ENCODE measurements at places on chromosomes 16 and 17. TPM values are rescaled to one million over a fixed set of nuclear protein-coding genes. Genes with fewer than 3 reads are reported as not detected.

Gene FBXW10
- total RNA-seq: 0.32 TPM

Gene TK1
- total RNA-seq: 158 TPM

Gene ELMO3
- total RNA-seq: 0.43 TPM

Gene MYH2
- not detected for total RNA-seq

DNA sequence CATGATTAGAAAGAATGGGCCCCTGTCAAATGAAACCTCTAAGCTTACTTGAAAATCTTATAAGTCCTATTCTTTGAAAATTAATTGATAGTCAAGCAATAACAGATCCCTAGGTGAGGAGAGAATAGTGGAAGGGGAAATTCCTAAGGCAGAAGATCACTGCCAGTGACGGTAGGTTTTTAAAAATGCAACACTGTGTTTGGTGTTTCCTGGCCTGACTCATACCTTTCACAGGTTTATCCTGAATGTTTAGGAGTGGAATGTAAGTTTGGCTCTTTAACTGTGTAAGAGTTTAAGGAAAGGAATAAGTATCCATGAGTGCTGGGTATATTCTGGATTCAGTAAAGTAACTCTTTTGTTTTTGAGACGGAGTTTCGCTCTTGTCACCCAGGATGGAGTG lies 23.8 kb downstream of the HAPSTR1 start:
- DNase-seq: no peak

GRCh38 chr17:39740357-39741111 lies 2.8 kb downstream of the GRB7 start:
- peak; percentile 39 for DNase-seq

- peak; percentile 29 for DNase-seq
Observed at GRCh38 chr17:75601057-75601987, 13.7 kb downstream of the MYO15B start.

GRCh38 chr16:60727851-60728250 lies 1308.4 kb downstream of the CDH8 start:
- no peak for DNase-seq

GRCh38 chr16:4506450-4506849 lies 30.3 kb downstream of the HMOX2 start:
- DNase-seq: peak; percentile 75
